ENCODE measurements at places on chromosomes 6 and 20.

DNA sequence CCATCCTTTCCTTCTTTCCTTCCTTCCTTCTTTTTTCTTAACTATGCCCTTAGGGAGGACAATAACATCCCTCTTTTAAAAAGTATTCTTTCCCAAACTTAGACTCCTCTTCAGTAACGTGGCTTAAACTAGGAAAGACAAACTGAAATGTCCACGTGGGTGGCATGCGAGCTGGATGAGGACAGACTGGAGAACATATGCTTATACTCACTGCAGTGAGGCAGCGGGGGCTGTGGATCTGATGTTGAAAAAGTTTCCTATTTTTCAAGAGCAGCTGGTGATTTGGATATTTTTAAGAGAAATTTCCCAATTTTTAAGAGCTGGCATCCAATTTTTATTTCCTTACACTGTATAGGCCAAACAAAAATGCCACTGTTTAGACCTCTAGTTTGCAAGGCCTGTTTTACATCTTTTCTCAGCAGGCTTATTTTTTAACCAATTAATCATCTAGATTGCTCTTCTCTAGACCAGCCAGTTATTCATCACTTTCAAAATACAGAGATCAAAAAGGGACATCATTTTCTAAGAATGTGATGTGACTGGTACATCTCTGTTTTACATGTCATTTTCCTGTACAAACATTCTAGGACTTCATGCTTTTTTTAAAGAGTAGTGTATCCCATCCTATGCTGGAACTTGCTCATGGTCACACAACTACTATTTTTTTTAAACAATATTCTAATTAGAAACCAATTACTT is 226.5 kb downstream of the BTBD9 start:
- no peak for DNase-seq

- DNase-seq = no peak
These were observed 11.0 kb downstream of the GFRA4 start for GRCh38 chr20:3652221-3652620.

GRCh38 chr6:42230345-42231321 is 13.0 kb upstream of the MRPS10 start:
- no peak for DNase-seq

GRCh38 chr6:25302677-25303128 is 23.5 kb downstream of the CARMIL1 start:
- no peak for DNase-seq

- no peak for DNase-seq
These were observed 273.4 kb downstream of the KIF16B start for GRCh38 chr20:16299897-16300296.

GRCh38 chr6:24910961-24911725 is 24.6 kb downstream of the RIPOR2 start:
- peak; percentile 78 for DNase-seq

GRCh38 chr6:154868143-154868594 is 126.9 kb upstream of the TIAM2 start:
- DNase-seq = no peak

DNA sequence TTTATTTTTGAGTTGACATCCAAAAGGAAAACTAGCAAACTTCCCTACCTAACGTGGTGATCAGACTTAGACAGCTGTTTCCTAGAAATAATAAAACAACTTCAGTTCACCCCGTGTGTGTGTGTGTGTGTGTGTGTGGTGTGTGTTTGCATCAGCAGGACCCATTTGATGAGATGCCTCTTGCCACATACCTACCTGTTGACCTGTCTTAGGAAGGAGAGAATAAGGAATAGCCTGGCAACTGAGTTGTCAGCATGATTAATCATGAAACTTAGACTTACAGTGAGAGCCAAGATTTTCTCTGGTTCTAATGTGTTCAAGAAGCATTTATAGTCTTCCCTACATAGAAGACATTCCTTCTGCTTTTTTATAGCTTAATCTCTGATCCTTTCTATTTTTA is 16.1 kb upstream of the PBOV1 start:
- DNase-seq = no peak

DNA sequence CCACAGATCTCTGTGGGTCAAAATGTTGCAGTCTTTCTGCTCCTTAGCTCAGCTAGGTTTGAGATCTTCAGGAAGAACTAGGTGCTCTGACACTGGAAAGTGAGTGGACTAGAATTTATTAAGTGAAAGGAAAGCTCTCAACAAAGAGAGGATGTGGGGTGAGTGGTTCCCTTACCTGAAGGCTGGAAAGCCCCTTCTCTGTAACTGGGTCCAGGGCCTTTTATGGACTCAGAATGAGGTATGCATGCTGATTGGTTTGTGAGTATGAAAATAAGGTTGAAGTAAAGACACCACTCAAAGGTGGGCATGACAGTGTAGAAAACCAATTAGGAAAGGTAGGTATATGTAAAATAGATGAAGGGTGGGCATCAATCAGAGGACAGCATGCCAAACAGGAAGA is 485.5 kb downstream of the CD109 start:
- no peak for DNase-seq

DNA sequence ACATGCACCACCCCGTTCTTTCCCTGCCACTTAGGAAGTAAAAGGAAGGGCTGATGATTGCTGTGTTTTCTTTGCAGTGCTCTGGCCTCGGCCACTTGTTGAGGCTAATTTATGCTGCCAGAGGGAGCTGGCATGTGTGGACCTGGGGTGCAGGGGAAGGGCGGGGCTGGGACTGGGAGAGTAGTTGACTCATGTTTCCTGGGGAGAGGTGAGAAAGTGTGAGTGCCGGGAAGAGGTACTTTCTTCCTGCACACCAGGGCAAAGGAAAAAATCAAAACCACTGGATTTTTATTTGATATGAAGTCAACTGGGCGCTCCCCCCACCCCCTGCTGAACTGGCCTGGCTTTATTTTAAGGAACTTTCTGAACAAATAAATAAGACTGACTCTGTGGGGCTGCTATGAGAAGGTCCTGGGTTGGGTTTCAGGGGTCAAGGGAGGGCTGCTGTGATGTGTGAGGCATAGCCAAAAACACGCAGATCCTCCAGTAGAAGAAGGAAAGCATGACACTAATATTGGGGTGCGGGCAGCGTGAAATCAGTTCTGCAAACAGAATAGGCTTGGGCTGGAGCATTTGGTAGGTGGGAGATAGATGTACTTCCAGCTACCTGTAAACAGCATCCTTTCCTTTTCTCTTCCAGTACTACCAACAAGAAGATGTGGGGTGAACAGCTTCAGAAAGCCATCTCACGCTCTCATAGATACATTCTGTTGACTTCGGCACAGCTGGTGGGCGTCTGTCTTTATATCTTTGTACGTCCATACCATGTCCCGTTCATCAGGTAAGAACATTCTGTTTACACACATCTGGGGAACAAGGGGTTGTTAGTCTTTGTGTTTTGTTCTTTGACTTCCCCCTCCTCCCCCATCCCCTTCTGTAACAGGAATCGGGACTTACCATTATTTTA is 87.5 kb downstream of the SYNJ2 start:
- peak; percentile 78 for DNase-seq

DNA sequence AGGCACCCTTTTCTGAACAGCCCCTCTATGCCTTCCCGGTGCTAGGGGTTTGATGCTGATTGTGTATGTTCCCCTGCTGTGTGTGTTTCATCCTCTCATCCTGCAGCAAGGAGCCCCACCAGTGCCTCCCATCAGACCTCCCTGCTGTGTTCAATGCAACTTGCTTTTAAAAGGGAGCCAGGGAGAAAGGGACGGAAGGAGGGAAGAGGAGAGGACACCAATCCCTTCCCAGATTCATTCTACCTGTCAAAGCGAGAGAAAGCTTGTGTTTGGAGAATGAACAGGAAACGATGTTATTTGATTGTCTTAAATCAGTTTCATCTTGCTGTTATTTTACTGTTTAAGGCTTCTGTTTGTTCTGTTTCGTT is 259.2 kb downstream of the ADGB start:
- DNase-seq = no peak

- DNase-seq = no peak
These were observed 920.3 kb downstream of the EYS start for GRCh38 chr6:64786736-64787135.

GRCh38 chr6:74091136-74091793 is 395.3 kb downstream of the CD109 start:
- DNase-seq = no peak

DNA sequence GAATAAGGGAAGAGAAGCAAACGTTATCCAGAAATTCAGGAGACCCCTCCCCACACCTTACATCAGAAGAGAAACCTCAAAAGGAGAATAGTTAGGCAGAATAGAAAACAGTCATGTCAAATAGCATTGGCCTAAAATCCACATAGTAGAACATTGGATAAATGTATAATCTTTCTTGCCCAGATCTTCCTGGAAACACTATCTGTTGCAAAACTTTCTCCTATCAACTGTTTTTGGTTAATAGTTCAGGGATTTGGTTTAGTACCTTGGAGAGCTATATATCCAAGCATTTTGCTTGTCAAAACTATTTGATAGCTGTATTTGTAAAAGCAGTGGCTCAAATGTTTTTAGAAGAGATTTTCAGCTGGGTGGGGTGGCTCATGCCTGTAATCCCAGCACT is 74.3 kb upstream of the PHACTR2 start:
- DNase-seq = no peak

DNA sequence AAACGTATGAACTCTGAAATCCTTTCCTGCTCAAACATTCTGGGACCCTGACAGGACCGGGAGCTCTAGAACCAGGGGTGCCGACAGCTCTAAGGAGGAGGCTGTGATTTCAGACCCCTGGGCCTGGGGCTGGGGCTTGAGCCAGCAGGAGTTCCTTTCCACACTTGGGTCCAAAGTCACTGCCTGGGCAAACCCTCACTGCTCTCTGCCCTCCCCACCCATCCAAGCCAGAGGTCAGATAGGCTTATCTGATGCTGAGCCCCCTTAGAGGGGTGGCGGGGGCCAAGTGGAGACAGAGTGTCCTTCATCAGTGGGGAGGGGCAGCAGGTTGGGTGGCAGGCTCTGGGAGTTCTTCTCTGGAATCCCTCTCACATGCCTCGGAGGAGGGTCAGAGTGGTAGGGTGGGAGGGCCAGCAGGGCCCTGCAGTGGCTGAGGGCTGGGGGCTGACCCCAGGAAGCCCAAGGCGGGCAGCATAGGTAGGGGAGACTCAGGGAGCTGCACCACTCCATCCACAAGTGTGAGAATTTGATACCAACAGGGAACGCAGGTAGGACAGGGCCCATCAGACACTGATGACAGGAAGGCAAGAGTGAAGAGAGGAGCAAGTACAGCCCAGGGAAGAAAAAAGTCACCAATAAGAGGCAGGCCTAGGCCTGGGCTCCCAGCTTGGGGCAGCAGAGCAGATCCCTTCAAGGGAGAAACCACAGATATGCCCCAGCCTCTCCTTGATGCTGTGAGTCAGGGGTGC is 121.0 kb downstream of the MRPL14 start:
- DNase-seq = no peak

- DNase-seq = no peak
These were observed 105.2 kb downstream of the NFATC2 start for GRCh38 chr20:51437182-51437924.

DNA sequence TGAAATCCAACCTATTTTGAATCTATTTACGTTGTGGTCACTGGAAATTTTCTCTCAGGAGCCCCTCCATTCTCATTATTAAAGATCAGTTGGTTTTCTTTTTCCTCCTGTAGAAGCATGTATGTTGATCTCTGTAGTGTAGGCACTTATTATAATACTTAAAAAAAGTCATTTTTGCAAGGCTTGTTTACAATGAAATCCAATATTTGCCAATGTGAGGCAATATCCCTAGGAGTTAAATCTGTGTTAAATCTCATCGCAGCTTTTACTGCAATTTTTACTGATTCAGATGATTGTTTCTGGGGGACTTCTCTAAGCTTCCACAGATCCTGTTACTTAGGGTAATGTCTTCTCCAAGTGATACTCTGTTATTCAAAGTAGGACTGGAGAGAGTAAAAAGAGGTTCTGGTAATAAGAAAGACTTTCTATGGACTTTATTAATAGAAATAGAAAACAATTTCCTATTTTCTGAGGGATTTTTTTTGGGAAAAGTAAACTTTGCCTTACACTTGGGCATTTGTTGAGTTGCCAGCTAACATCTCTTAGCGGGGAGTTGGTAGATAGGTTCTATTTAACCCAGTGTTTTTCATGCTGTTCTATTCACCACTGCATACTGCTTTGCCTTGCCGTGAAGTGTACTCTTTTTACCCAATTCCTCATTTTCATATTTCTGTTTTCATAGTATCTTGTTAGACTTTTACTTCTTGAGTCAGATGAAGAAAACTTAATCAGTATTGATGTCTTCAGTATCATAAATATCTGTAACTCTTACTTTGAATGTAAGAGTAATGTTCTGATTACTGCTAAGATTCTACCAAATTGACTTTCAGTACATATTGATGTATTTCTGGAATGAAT is 48.6 kb downstream of the CDKAL1 start:
- no peak for DNase-seq

DNA sequence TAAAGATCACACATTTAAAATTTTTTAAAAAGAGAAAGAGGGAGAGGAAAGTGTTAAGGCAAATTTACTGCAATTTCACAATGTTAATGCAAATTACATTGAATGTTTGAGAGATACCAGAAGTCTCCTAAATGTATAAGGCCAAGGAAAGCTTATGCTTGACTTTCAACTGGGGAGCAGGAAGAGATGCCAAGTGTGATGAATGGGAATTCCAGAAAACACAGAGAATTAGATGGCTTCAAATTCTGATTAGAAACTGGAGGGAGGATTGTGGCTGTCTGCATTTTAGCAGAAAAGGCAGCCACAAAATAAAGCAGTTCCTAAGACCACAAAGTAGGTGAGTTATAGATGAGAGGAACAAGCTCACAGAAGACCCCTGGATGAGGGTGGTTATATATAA is 328.3 kb upstream of the CITED2 start:
- no peak for DNase-seq

DNA sequence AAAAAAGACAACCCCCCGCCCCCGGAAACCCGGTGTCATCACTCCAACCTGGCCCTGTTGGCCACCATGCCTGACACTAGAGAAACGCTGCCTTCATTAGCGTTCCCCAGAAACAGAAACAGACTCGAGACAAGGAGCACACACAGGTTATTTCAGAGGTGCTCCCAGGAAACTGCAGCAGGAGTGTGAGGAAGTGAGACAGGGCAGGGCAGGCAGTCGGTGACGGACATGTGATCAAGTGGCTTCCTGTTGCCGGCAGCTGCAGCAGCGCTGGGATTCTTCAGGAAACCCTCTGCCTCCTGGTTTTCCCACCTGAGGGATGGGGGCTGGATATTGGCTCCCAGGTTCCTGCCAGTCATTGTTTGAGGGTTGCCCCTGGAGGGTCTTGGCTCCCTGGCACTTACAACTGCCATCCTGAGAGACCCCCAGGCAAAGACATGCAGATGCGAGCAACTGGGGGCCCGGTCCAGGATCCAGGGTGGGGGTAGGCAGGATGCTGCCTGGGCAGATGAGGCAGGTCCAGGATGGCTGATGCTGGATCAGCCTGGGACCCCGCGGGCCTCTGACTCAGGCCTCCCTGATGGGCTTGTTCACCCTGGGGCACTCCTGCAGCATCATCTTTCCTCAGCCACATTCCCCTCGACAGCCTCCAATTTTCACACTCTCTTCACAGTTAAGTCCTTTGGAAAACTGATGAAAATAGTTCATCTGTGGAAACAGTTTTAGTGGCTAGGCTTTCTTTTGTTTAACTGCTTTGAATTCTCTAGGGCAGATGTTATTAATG is 150.7 kb upstream of the SYNDIG1 start:
- no peak for DNase-seq

GRCh38 chr6:147248859-147249258 is 44.6 kb downstream of the STXBP5 start:
- DNase-seq = no peak

Data from lower lobe of right lung (tissue), 2 donors.